ENCODE measurements at places on chromosomes 7 and 10. TPM values are rescaled to one million over a fixed set of nuclear protein-coding genes. Genes with fewer than 3 reads are reported as not detected.
A peak's percentile ranks its signal among the peaks of the same experiment; 100 is the strongest.

- DNase-seq: no peak
These were observed 38.8 kb upstream of the EN2 start for GRCh38 chr7:155418941-155419755.

- no peak for DNase-seq
These were observed 276.9 kb downstream of the TCF7L2 start for GRCh38 chr10:113226831-113227445.

- DNase-seq: no peak
These were observed 1.3 kb downstream of the GJD4 start for GRCh38 chr10:35606430-35606829.

DNA sequence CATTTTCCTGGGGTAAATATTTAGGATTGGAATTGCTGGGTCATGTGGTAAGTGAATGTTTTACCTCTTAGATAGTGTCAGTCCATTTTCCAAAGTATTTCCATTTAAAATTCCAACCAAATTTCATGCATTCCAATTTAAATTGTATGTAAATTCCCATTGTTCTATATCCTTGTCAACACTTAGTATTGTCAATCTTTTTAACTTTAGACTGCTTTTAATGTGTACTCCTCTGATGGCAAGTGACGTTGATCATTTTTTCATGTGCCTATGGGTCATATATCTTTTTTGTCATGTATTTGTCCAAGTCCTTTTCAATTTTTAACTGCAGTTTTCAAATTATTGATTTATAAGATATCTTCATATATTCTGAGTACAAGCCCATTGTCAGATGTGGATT lies 80.8 kb upstream of the FAM20C start:
- no peak for DNase-seq

GRCh38 chr10:30813872-30814481 lies 184.4 kb upstream of the LYZL2 start:
- DNase-seq: no peak

DNA sequence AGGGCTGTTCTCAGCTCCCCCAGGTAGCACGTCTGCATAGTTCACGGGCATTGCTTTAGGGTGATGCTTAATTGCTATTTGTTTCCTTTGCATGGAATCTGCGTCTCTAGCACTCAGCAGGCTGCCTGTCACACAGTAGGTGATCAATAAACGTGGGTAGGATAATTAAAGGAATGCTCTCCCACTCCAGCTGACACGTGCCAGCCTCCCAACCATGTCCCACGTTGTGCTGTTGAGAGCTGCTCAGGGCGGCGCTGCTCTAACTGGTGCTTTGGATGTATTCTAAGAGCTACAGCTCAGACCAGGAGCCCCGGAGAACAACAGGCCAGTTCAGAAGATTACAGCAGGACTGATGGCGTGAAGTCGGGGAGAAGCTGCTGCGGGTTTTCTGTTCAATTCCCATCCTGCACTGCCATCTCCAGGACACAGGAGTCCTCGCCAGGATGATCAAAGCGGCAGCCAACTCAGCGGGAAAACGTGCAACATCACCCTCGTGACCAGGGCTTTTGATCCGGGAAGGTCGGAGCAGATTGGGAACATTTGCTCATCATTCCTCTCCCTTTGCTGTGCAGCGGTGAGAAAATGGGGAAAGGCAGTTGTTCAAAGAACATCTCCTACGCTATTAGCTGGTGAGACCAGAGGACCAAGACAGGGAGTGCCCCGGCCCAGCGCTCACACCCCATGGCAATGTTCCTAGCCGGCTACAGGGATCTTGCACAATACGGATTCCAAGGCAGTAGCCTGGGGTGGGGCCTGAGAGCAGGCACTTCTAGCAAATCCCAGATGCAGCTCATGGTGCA lies 50.5 kb upstream of the FOXK1 start:
- DNase-seq: peak; percentile 73

- DNase-seq: no peak
These were observed 14.1 kb downstream of the PDZD8 start for GRCh38 chr10:117360994-117361667.

- no peak for DNase-seq
These were observed 62.6 kb upstream of the GHITM start for GRCh38 chr10:84076540-84077195.

GRCh38 chr7:107162475-107162874 lies 6.3 kb upstream of the HBP1 start:
- DNase-seq: no peak

DNA sequence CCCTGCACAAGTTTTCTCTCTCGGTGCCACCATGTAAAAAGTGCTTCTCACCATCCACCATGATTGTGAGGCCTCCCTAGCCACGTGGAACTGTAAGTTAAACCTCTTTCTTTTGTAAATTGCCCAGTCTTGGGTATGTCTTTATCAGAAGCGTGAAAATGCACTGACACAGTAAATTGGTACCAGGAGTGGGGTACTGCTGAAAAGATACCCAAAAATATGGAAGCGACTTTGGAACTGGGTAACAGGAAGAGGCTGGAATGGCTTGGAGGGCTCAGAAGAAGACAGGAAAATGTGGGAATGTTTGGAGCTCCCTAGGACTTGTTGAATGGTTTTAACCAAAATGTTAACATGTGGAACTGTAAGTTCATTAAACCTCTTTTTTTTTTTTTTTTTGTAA lies 15.6 kb upstream of the SLC13A1 start:
- no peak for DNase-seq

- DNase-seq: no peak
These were observed 425.0 kb downstream of the GPAM start for GRCh38 chr10:111758593-111758992.

- DNase-seq: no peak
These were observed 365.9 kb downstream of the REEP3 start for GRCh38 chr10:63887023-63887589.

- DNase-seq: no peak
These were observed 16.7 kb downstream of the WDR91 start for GRCh38 chr7:135194494-135195095.

- DNase-seq: no peak
These were observed 295.0 kb downstream of the BICC1 start for GRCh38 chr10:58807629-58808022.

DNA sequence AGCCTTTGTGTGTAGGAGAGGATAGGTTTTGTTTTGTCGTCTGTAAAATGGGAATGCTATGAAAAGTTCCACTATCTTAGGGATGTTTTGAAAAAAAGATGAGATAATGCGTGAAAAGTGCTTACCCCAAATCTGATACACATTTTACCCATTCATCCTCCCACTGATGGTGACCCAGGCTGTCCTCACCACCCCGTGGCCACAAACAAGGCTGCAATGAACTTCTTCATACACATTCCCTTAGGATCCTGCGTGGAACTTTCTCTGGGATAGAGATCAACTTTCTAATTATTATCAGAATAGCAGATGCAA lies 399 bp upstream of the OGDHL start:
- DNase-seq: no peak

GRCh38 chr10:12027539-12027938 lies 15.1 kb downstream of the UPF2 start:
- no peak for DNase-seq

DNA sequence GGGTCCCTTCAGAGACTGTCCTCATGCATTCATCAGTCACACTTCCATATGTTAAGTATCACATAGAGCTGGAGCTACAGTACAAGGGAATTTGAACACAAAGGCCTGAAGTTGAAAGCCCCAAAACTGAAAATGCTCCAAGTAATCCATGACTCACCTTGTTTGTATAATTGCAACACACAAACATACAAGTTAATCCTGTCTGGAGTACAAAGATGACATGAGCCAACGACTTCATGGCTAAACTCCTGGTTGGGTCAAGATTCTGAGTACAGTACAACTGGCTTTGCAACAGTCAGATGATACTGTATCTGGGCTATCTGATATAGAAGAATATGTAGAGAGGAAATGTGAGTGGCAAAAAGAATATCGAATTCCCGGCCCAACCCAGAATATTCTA lies 73.1 kb upstream of the AASS start:
- DNase-seq: no peak

GRCh38 chr7:40784176-40784575 lies 649.4 kb downstream of the SUGCT start:
- no peak for DNase-seq

DNA sequence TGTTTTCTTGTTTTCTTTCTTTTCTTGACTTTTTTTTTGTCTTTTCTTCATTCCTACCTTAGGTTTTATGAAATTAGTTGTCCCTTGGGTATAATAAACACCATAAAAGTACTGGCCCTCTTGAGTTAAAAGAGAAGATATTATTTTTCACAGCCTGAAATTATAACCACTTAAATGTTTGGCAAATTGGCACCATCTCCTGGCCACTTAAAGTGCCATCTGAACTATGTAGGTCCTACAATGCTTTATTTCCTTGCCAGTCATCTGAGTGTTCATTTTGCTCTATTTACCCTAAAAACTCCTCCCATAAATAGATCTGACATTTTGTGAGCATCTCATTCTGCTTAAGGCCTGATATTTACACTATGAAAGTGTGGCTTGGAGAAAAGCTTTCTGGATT lies 98.9 kb upstream of the PRKCQ start:
- DNase-seq: no peak

DNA sequence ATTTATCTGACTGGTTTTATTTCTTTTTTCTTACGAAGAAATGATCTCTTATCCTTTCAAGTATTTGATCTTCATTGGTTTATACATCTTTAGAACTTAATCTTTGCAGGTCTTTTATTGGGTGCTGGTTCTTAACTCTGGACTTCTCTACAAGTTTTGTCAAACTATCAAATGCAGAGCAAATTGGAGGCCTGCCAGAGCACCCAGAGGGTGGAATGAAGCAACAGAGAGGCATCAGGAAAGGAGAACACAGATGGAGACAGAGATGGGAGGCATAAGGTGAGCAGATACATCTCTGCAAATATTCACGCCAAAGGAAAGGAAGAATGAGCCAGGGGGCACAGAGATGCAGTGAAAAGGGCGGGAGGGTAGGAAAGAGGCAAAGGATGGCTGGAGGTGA lies 130.3 kb downstream of the PKD1L1 start:
- no peak for DNase-seq

- no peak for DNase-seq
These were observed 646.0 kb downstream of the KCNMA1 start for GRCh38 chr10:76991621-76992020.

DNA sequence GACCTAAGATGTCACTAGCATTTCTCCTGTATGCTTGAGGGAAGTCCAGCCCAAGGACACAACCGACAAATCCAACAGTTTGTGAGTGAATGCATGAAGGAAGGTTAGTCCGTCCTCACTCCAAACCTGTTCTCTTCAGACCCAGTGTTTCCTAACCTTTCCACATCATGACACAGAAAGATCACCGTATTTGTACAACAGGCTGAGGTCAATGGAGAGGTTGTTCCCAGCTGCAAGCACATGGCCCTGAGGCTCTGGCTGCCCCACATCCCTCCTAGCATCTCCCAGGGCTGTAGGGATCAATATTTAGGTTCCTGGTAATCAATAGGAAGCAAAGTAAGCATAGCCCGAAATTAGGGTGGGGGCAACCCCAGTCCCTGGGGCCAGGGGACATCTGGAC lies 227.9 kb downstream of the PLXNA4 start:
- no peak for DNase-seq

- DNase-seq: no peak
These were observed 37.1 kb downstream of the CXCL12 start for GRCh38 chr10:44347609-44348400.

GRCh38 chr10:443459-443858 lies 246.0 kb downstream of the DIP2C start:
- no peak for DNase-seq

DNA sequence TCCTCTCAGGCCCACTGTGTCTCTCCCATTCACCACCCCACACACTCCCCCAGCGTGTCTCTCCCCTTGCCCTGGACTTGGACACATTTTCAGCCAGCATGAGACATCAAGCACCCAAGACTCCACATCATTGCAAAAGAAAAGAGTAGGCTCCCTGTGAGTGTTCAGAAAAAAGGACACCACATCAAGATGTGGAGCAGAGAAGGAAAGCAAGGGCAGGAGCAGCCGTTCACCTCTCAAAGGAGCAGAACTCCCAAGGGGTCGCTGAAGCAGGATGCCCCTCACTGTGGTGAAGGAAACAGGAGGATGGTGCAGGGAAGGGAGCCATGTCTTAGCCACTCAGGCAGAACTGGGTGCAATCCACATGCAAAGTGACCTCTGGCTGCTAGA lies 89.9 kb upstream of the MACROH2A2 start:
- no peak for DNase-seq

- DNase-seq: no peak
These were observed 236.0 kb downstream of the MAGI2 start for GRCh38 chr7:79217468-79217867.

DNA sequence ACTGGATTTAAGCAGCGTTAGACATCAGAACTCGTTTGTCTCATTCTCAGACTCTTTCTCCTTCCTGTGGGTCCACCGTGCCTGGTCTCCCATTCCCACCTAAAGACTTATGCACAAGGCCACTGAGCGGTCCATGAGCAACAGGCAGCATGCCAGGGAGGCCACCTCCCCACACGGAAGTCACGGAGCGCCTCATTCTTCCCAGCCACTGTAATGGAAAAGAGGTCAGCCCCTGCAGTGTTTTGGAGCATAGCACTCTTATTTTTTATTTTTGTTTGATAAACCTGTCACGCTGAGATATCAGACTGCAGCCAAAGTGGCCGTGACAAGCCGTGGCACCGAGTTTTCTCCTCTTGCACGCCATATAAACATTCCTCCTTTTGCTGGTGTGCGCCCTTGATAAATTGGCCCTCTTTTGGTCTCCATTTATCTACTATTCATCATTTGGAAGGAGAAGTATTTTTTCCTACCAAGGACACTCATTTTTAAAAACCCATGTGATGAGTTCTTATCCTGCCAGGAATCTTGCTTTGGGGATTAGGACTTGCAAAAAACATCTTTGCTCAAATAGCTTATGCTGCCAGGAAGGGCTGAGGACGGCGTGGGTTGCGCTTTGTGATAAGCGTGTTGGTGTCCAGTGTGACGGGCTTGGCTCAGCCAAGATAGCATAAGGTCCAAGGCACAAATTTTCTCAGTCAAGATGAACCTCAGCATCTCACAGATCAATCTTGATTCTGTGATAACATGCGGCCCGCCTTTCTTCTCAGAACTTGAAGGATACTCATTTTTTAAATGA lies 206.0 kb downstream of the CCDC3 start:
- no peak for DNase-seq

GRCh38 chr7:153902862-153903261 lies 149.3 kb upstream of the DPP6 start:
- peak; percentile 58 for DNase-seq

- no peak for DNase-seq
These were observed 45.6 kb downstream of the SORCS1 start for GRCh38 chr10:107118866-107119265.

SAP25 gene
- 3.5 TPM for polyA plus RNA-seq

CLDN15 gene
- polyA plus RNA-seq: 7.4 TPM

KEL gene
- 0.87 TPM for polyA plus RNA-seq

SEMA3E gene
- 1.6 TPM for polyA plus RNA-seq

GSTO2 gene
- 0.99 TPM for polyA plus RNA-seq

FZD8 gene
- 21.9 TPM for polyA plus RNA-seq

CPA2 gene
- polyA plus RNA-seq: 0.49 TPM

ZCWPW1 gene
- polyA plus RNA-seq: 5.9 TPM

FGFBP3 gene
- polyA plus RNA-seq: 2.1 TPM

ATOH7 gene
- polyA plus RNA-seq: 0.15 TPM

OR2A1 gene
- polyA plus RNA-seq: 0.63 TPM

GTF2I gene
- 166 TPM for polyA plus RNA-seq

CYP2C19 gene
- not detected for polyA plus RNA-seq

SFTPA1 gene
- not detected for polyA plus RNA-seq

All from forelimb muscle (tissue), 1 donor.